ENCODE measurements at places on chromosomes 4 and X. TPM values are rescaled to one million over a fixed set of nuclear protein-coding genes. Genes with fewer than 3 reads are reported as not detected.
A peak's percentile ranks its signal among the peaks of the same experiment; 100 is the strongest.

DNA sequence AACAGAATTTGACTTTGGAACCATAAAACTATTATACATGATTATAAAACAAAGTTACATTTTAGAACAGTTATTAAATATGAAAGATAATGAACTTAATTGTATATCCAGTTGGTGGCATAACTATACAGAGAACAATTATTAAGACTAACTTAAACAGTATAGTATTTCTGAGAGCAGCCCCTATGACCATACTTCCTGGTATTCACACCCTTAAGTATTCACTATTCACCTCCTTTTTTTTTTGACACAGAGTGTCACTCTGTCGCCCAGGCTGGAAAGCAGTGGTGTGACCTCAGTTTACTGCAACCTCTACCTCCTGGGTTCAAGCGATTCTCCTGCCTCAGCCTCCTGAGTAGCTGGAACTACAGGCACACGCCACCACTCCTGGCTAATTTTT lies 74.5 kb downstream of the FRYL start:
- DNase-seq: no peak

- no peak for DNase-seq
Observed at GRCh38 chrX:2682565-2683177, 8.4 kb upstream of the CD99 start.

- DNase-seq: no peak
Observed at GRCh38 chrX:102338162-102338561, 91.2 kb downstream of the NXF2 start.

- DNase-seq: peak; percentile 36
Observed at GRCh38 chrX:103608306-103608963, 672 bp downstream of the TCEAL3 start.

The PRRG3 gene
- total RNA-seq: 7.2 TPM

GRCh38 chrX:141278306-141278705 lies 36.0 kb upstream of the SPANXC start:
- no peak for DNase-seq

- DNase-seq: no peak
Observed at GRCh38 chrX:46602468-46603102, 29.0 kb downstream of the CHST7 start.

The GABRA4 gene
- 50.4 TPM for total RNA-seq

GRCh38 chrX:152480269-152481212 lies 29.4 kb upstream of the GABRA3 start:
- no peak for DNase-seq

DNA sequence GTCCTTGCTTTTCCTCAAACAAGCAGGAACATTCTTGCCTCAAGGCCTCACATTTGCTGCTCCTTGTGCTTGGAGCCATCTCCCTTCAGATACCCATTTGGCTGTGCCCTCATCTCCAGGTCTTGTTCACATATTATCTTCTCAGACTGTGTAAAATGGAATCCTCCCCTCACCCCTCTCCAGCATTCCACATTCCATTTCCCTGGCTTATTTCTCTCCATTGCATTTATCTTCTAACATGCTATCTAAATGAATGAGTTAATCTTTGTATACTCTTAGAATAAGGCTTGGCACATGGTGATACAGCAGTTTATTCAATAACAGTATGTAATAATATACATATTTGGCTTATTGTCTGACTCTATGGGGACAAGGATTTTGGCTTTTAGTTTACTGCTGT lies 8.8 kb upstream of the GALNT7 start:
- no peak for DNase-seq

The PRDM8 gene
- total RNA-seq: 24.6 TPM

The OTUD6A gene
- not detected for total RNA-seq

DNA sequence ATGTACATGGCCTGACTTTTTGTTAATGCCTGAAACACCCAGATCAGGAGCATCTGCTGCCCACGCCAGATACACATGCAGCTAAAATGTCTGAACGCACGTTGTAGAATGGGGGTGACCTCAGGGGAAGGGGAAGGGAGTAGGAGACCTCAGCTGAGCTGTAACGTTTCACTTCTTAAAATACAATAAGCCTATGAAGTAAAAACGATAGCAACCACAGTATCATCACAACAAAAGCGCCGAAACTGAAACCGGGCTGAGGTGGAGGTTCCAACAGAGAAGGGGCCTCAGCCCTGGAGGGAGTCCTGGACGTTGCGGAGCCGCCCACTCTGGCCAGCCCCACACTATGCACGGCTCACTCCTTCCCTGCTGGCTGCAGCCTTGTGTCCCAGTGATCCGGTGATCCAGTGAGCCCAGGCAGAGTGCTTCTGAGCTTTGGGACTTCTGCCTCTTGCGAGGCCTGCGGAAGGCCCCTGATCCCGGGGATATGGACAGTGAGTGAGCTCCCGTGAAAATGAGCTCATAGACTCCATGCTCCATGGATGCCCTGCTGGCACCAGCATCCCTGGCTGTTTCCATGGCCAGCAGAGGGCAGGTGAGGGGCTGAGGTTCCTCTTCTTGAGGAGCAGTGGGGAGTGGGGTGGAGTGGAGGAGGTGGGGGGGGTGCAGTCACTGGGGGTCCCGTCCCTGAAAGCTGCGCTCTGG lies 52.0 kb downstream of the HMX1 start:
- DNase-seq: no peak

GRCh38 chr4:56450342-56450741 lies 14.3 kb downstream of the PAICS start:
- DNase-seq: no peak

The RGN gene
- total RNA-seq: 3.6 TPM

- no peak for DNase-seq
Observed at GRCh38 chr4:48047896-48048295, 31.3 kb downstream of the NIPAL1 start.

DNA sequence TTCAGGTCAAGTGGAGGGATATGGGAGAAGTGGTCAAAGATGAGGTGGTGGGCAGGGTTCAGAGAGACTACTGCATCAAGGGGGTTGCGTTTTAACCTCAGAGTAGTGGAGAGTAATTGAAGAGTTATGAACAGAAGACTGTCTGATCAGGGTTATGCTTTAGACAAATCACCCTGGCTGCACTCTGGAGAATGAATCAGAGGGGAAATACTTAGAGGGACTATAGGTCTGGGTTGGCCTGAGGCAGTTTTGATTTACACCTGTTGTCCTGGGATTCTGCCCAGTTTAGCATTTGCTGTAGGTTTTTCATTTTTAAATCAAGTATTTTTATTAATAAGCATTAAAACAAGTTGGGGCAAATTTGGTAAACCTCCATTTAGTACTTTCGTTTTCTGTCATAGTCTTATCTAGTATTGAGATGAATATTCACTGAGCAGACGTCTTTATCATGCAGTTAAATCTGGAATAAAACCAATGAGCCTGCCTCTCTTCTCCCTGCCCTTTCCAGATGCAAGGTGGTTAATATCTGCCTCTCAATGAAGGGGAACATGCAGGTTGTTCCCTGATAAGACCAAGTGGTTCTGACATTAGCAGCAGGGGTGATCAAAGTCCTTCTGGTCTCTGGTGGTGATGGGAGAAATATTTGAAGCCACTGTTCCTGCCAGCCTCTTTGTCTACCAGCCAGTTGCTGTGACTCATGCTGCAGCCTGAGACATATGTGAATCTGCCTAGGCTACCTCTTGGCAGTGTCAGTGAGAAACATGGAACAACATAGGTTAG lies 116.0 kb upstream of the RPS6KA3 start:
- DNase-seq: no peak

DNA sequence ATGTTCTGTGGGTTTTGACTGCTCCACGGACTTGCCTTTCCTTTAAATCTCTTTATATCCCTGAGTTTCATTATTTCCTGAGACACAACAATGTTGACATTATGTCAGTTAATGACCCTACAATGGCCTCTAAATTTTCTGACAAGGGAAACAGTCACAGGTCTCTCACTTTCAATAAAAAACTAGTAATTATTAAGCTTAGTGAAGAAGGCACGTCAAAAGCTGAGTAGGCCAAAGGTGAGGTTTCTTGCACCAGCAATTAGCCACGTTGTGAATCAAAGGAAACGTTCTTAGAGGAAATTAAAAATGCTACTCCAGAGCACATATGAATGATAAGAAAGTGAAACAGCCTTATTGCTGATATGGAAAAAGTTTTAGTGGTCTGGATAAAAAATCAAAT lies 930.2 kb upstream of the GRID2 start:
- DNase-seq: no peak

The CWH43 gene
- not detected for total RNA-seq

Measured in occipital lobe (tissue), 3 donors.